Activated CD4-positive, alpha-beta T cell treated with anti-CD3 and anti-CD28 coated beads for 24 hours (primary cell): ENCODE measurements at places on chromosomes 2 and 18.

- DNase-seq: no peak
These were observed 27.1 kb upstream of the ZNF516 start for GRCh38 chr18:76522122-76522503.

DNA sequence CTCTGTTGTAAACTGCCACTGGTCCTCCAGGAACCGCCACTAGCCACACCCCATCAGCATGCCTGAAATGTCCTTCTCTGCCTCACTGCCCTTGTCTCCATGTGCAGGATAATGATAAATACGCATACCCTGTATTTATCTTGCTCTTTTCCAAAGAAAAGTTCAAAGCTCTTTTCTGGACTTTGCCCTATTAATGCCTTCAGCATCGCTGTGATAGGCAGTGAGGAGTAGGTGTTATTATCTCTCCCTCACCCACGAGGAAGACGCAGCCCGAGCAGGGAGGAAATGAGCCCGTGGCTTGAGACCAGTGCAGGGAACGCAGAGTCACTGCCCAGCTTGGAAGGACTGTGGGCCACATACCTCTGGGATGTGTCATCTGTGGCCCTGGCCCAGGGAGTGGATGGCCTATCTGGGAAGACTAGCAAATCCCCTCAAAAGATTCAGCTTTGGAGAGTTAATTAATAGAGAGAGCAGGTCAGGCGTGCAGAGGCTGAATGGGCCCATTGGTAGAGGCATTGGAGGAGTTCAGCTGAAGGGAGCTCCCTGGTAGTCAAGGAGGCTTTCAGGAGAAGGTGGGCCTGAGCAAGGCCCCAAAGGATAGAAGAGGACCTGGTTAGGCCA lies 39.5 kb upstream of the MCFD2 start:
- no peak for DNase-seq

GRCh38 chr18:56307354-56308170 lies 330.8 kb downstream of the TXNL1 start:
- DNase-seq: no peak

GRCh38 chr2:241640165-241640795 lies 2.8 kb downstream of the ATG4B start:
- DNase-seq: no peak

GRCh38 chr18:9353596-9353995 lies 19.0 kb downstream of the TWSG1 start:
- DNase-seq: no peak

- DNase-seq: no peak
These were observed 37.1 kb upstream of the TRIB2 start for GRCh38 chr2:12679550-12680072.

GRCh38 chr2:237695201-237695780 lies 67.9 kb downstream of the LRRFIP1 start:
- DNase-seq: no peak

GRCh38 chr18:67600181-67601180 lies 84.0 kb upstream of the DSEL start:
- no peak for DNase-seq

GRCh38 chr2:176473177-176473576 lies 203.9 kb downstream of the MTX2 start:
- DNase-seq: no peak

DNA sequence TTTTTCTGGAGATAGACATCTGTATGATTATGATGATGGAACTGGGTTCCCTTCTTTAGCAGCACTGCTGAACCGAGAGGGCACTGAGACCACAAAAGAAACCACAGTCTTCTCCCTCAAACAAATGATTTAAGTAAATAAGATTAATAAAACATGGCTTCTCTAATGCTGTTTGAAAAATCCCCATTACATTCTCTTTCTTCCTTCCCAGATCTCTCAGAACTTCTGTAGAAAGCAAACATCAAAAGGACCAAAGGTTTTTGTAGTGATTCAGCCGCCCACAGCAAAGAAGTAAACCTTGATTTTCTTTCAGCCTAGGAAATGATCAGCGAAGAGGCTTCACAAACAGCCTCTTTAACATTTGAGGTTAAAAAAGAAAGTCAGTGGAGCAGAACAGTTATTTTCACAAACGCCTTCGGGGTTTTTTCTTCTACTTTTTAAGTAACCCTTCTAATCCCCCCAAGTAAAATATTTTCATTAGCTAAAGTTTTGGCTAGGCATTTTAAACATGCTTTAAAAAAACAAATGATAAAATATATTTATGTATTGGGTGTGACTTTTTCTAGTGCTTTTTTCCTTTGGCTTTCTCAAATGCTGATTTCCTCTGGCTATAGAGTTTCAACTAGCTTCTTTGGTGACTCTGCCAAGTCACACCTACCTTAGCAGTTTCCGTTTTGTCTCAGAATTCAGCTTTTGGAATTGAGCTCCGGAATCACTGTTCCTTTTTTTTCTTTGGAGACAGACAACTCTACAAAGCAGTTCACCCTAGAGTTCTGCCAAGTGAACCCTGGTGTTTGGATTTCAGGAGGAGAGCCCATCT lies 89.6 kb downstream of the UPP2 start:
- no peak for DNase-seq

GRCh38 chr2:53018825-53019425 lies 748.7 kb upstream of the CHAC2 start:
- DNase-seq: no peak

DNA sequence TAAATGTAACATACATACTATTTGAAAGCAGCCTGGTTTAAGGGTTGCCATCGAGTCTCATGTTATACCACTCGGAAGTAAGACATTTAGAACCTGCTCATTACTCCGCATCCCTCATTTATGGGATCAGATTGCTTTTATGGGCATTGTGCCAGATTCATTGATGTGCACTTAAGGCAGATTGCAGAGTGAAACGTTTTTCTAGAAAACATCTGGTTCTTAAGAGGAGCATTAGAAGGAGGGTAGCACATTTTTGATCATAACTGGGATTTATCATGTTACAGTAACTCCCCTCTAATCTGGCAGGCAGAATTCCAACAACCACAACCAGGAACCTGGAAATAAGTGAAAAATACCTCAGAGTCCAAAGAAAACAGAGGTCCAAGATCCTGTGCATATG lies 74.2 kb upstream of the GALNT3 start:
- DNase-seq: no peak

DNA sequence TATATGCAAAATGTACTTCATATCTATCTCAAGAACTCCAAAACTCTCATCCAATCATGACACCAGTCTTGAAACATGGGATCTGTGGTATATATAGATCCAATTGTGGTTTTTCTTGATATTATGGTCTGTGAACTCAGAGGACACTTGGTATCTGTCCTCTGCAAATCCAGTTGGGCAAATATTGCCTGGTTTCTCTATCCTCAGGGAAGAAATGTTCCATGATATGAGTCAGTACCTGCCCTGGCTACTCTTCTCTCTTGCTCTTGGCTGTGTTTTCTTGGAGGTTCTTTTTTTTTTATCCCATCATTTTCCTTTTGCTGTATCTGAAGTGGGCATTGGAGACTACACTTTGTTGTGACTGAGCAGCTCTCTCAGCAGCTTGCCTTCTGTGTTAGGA lies 10.9 kb downstream of the NBEAL1 start:
- no peak for DNase-seq

- DNase-seq: no peak
These were observed 200.8 kb downstream of the EIPR1 start for GRCh38 chr2:3176869-3177255.

DNA sequence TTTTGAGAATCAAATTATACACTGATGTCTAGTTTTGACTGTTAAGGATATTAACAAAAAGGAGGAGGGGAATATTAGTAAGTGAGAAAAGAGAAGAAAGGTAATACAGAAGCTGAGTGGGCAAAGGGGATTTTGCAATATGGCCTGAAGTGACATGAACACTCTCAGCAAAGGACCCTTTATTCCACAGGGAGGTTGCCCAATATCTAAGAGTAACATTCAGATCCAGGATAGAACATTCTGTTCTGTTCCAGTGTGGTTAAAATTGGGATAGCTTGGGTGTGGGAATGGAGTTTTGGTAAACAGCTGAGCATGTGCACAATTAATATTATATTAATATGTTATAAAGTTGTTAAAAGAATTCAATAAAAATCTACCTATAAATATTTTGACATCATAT lies 120.1 kb downstream of the ZNF385B start:
- no peak for DNase-seq

DNA sequence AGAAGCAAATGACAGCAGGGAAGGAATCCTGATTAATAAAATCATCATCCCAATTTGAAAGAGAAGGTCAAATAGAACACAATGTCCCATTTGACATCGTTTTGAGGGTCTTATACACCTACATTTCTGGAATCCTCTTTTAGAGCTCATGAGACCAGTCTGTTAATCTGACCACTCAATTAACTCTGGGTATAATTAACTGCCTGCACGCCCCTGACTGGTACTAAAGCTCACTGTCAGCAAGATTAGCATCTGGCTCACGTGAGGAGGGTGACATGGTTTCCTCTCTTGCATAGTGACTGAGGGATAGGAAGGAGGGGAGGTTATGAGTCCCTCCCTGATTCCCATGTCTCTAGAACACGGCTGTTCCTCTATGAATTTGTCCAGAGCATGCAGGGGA lies 124.3 kb downstream of the ICOS start:
- DNase-seq: no peak

DNA sequence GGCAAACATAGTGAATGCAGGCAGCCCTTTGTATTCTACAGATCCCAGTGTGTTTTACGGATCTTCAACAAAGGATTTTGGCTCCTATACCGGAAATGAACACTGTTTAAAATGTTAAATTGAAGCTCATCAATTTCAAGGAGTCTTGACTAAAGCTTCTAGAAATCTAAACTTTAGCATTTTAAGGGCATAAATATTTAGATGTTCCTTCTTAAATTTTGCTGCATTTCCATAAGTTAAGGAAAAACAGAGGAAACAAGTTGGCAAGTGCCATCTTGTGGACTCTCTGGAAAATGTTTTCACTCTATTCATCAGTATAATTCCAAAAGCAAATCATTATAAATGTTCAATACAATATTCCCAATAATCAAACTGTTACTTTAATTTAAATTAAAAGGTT lies 19.6 kb downstream of the CHN1 start:
- DNase-seq: no peak

GRCh38 chr2:147161746-147162145 lies 683.1 kb upstream of the ACVR2A start:
- no peak for DNase-seq

GRCh38 chr2:174048243-174048642 lies 83.1 kb upstream of the SP3 start:
- no peak for DNase-seq

GRCh38 chr2:20650393-20650876 lies 463 bp downstream of the HS1BP3 start:
- no peak for DNase-seq
